Ascending aorta (tissue), 2 donors: ENCODE measurements at places on chromosomes 1 and 21. TPM values are rescaled to one million over a fixed set of nuclear protein-coding genes. Genes with fewer than 3 reads are reported as not detected.
A peak's percentile ranks its signal among the peaks of the same experiment; 100 is the strongest.

DNA sequence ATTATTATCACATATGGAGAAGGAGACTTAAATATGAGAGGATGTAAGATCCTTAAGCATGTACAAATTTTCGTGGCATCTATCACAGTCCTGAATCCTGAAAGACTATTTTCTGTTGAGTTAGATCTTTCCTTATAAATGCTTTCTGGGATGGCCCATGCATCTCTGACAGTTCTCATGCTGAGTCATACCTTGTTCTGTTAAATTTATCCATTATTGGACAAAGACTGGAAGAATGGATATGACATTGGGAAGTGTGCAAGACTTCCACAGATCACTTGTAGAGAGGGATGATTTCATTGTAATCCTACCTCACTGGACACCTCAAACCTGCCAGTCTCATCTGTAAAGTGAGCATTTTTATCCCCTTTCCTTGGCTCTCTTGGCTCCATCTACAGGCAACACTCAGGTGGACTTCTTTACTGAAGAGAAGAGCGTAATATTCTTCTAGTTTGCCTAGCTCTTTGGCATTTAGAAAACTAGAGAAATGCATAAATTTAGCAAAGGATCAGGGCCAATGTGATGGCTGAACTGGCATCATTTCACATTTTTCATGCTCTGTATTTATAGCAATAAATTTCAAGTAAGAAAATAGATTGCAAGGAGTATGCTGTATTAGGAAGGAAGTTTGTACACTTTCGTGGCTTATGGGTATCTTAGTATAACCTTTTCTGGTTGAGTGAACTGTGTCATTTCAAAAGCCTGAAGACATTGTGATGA, 128.2 kb downstream of the NFIA start:
- no peak for DNase-seq

DNA sequence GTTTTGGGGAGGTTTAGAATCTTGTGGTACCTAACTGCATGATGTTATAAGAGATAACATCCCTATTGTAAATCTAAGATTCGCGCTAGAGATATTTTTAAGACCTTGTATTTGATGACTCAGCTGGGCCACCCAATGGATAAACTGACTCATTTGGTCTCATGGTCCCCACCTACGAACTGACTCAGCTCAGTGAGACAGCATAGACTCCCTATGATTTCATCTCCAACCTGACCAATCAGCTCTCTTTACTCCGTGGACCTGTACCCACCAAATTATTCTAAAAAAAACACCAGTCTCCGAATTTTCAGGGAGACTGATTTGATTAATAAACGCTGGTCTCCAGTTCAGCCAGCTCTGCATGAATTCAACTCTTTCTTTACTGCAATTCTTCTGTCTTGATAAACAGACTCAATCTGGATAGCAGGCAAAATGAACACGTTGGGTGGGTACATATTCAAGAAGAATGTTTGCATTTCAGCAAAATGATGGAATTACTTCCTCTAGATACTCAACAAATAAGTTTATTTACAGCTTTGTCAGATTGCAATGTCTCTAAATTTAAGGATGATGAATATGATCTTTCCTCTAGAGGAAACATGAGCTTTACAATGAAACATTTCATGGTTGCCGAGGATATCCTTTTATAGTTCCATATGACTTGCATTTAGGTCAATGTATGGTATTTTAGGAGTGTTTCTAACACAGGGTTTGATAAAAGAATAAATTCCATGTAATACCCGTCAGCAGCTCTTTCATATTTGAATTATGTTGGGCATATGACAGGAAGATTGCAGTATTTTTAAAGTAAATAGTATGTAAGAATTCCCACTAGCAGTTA, 516.6 kb upstream of the RGS18 start:
- DNase-seq, result no peak

DNA sequence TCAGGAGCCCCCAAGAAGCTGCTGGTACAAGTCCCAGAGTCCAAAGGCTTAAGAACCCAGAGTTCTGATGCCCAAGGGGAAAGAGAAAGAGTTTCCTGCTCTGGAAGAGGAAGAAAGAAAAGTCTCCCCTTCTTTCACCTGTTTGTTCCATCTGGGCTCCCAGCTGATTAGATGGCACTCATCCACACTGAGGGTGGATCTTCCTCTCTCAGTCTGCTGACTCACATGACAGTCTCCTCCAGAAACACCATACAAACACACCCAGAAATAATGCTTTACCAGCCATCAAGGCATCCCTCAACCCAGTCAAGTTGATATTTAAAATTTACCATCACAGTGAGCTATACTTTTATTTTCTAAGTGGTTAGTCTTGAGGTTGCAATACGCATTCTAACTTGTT, 257.9 kb downstream of the PAPPA2 start:
- DNase-seq, result no peak

DNA sequence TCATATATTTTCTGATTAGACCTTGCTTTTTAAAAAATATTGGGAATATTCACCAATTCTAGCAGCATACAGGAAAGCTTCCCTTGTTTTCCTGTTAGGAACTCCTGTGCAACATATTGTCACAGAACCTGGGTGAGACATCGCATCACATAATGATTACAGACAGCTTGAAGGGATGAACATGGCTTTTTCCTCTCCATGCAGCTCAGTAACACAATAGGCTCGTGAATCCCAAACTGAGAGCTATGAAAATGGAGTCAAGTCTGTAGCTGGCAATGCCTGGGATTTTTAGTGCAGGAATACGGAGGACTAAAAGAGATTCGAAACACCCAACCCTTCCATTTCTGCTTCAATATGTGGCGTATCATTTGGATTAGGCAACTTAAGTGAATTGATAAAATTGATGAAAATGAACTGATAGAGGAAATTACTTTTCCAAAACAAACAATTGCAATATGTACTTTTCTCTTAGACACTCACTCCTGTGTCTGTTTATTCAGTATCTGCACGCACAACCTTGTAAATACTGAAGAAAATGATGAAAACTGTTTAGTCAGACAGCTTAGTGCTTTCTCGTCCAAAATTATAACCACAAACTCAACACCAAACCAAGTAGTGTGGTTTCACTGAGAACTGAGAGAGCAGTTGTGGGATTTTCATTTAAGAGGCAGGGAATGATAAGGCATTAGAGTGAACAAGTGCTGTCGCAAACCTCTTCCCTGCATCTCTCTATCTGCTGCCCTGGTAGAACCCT, 250.4 kb downstream of the PTBP2 start:
- DNase-seq, result no peak

GRCh38 chr1:54153535-54154439, 987 bp upstream of the CDCP2 start:
- DNase-seq, result peak; percentile 77

DNA sequence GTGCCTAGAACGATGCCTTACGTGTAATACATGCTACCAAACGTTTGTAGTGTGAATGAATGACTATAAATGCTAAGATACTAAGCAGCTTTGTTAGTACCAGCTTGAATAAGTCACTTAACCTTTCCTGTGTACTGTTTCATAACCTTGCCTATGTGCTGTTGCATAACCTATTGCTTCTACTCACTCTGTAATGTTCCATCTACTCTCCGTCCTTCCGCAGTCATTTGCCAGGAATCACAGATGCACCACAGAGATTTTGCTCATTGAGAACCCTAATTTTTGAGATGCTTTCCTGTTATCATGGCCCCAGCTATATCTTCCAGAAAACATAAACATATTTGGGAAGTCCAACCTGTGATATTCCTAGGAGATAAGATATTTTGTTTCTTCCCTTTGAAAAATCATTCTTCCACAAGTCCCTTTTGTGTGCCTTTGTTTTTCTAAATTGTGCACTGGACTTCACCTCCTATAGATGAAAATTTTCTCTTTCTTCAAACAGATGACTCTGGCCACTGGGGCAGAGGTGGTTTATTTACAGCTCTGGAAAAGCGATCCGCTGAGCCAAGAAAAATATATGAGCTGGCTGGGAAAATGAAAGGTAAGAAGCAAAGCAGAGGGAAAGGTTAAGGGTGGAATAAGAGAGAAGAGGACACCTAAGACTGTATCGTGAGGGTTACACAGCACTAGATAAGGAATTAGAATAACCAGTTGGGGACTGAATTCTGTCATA, 44.8 kb downstream of the CHD1L start:
- no peak for DNase-seq

- DNase-seq, result no peak
Observed at GRCh38 chr1:216314379-216315095, 108.7 kb downstream of the USH2A start.

- DNase-seq, result no peak
Observed at GRCh38 chr1:38686927-38687255, 172.7 kb downstream of the RRAGC start.

DNA sequence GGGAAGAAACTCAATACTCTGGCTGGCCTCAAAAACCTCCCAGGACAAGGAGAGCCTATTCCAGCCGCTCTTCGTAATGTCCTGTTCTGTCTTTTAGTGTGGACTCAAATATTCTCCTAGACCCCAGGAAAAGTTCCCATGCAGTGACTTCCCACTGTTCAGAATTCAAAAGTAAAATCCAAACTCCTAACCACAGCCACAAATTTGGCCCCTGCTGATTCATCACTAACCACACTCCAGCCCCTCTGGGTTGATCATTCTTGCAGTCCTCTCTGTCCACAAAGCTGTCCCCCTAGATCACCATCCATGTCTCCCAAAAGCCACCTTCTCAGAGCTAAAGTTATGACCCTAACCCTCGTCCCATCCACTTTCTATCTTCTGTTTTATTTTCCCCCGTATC, 5.1 kb downstream of the CTNNBIP1 start:
- no peak for DNase-seq

DNA sequence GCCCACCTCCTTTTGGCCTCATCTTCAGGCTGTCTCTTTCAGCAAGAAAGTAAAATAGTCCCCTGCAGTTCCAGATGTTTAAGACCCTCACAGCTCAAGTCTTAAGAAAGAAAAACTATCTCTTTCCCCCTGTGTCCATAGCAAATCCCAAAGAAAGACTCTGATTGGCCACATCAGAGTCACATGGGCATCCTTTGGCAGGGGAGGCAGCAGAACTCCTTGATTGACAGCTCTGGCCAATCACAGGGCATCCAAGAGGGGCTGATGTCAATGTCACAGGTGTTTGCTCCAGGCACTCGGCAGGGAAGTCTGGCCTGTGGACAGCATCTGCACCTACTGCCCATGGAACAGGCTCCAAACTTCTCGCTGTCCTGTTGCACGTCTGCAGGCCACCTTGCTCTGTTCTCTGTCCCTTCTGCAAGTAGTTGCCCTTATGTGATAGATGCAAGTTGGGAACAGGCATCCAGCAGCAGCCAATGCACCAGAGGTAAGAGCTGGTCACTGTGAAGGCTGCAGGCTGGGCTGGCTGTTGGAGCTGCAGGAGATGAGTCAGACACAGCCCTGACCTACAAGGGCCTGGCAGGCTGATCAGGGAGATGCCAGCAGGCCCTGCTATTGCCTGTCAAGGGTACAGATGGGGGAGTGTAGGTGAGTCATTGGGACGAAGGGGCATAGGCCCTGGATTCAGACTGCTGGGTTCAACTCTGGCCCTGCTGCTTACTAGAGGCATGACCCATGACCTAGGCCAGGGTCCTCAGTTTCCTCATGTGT, 96.8 kb upstream of the TMEM51 start:
- DNase-seq, result no peak

The AMPD2 gene
- 74.2 TPM for total RNA-seq

The SRSF10 gene
- total RNA-seq, result 80.6 TPM

The KANK4 gene
- total RNA-seq, result not detected

The SPTA1 gene
- total RNA-seq, result not detected

The UBL4B gene
- not detected for total RNA-seq

The C1orf74 gene
- 0.11 TPM for total RNA-seq

The S100A11 gene
- total RNA-seq, result 442 TPM
